ENCODE measurements at places on chromosomes 7 and 10. TPM values are rescaled to one million over a fixed set of nuclear protein-coding genes. Genes with fewer than 3 reads are reported as not detected.

DNA sequence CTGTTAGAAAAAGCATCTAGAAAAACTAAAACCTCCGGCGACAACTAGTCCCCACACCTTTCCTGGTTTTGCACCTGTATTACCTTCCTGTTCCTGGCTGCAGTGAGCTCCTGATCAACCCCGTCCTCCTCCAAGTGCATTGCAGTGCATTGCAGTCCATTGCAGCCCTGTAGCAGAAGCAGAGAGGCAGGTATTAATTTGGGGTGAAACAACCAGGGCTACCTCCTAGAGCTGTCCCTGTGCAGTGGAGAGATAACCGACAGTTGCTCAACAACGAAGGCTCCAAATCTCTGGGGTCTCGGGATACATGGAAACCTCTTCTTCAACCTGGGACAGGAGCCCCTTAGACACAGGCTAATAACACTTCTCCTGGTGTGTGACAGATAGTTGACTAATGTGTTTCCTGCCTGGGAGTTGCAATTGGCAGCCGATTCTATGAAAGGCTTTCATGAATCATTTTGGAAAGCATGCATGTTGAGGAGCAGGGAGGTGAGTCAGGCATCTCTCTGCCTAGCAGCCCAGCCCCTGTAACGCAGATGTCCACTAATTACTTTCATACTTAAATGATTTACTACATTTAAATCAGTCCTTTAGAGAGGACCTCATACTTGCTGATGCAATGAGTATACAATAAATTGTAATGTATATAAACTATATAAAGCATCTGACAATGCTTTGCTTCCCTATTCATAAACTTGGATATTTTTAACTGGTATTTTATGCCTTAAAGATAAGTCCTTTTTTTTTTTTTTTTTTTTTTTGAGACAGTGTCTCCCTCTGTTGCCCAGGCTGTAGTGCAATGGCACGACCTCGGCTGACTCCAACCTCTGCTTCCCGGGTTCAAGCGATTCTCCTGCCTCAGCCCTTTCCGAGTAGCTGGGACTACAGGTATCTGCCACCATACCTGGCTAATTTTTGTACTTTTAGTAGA is 59.0 kb downstream of the PRR15 start:
- no peak for DNase-seq

DNA sequence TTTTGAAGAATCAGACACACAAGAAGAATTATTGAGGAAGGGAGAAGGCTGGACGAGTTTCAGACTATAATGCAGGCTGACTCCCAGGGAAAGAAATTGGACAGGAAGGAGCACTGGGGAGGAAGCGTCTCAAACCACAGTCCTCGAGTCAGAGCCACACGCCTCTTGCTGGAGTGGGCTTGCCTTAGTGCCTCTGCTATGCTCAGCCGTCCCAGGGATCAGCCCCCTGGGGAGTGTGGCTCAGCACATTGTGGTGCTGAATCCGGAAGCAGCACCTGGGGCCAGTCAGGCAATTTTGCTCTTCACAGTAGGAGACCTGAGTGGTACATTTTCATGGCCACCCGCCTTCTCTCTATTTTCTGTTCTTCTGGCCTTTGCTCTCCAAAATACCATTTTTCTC is 67.4 kb upstream of the SLC35G1 start:
- DNase-seq, result no peak

GRCh38 chr10:43861966-43862751 is 213.5 kb upstream of the ZNF32 start:
- no peak for DNase-seq

CACUL1 gene
- 76.9 TPM for total RNA-seq

GPER1 gene
- 16.5 TPM for total RNA-seq

- peak; percentile 90 for DNase-seq
Observed at GRCh38 chr10:7410862-7411670, at the start of gene SFMBT2. Gene SFMBT2 (minus strand): TSS chr10:7411034. CDS start chr10:7381898, 29,136 bp downstream.

- no peak for DNase-seq
Observed at GRCh38 chr10:1366811-1367425, 310.7 kb downstream of the WDR37 start.

- DNase-seq, result no peak
Observed at GRCh38 chr7:94307399-94308048, 87.2 kb upstream of the COL1A2 start.

DNA sequence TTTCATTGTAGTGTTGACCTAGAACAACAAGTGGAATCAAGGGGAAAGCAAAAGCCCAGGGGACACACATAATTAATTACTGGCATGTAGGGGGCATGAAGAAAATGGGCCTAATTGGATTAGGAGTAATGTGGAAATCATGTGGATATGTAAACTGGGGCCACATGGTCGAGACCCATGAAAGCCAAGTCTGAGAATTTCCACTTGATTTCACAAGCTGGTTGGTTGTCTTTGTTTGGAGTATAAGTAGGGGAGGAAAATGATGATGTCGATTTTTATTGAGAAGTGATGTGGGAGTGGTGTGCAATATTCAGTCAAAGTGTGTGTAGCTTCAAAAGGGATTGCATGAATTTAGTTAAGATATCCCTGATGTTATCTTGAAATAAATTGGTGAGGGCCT is 131.8 kb downstream of the LRRC4 start:
- no peak for DNase-seq

GRCh38 chr10:3631701-3632330 is 153.2 kb downstream of the KLF6 start:
- DNase-seq, result no peak

DNA sequence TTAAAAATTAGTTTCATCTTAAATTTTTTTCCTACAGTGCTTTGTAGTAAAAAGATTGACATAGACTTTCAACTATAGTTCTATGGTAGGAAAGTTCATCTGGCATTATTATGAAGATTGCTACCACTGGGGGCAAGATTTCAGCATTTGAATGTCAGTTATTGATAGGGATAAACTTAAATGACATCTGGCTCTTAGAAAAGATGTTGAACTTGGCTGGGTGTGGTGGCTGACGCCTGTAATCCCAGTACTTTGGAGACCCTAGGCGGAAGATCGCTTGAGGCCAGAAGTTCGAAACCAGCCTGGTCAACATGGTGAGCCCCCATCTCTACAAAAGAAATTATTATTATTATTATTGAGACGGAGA is 1.4 kb upstream of the TRA2A start:
- DNase-seq, result no peak

GRCh38 chr10:62637249-62638061 is 167.1 kb upstream of the ADO start:
- DNase-seq, result peak; percentile 33

DNA sequence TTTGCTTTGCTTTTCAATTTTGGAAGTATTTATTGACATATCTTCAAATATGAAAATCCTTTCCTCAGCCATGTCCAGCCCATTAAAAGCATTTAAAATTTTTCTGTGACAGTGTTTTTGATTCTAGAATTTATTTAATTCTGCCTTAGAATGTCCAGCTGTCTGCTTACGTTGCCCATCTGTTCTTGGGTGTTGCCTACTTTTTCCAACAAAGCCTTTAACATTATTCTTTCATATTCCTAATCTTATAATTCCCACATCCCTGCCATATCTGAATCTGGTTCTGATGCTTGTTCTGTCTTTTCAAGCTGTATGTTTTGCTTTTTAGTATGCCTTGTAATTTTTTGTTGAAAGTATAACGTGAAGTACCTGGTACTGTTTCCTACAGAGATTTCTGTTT is 204.7 kb upstream of the VSTM2A start:
- no peak for DNase-seq

LEP gene
- total RNA-seq, result not detected

DNA sequence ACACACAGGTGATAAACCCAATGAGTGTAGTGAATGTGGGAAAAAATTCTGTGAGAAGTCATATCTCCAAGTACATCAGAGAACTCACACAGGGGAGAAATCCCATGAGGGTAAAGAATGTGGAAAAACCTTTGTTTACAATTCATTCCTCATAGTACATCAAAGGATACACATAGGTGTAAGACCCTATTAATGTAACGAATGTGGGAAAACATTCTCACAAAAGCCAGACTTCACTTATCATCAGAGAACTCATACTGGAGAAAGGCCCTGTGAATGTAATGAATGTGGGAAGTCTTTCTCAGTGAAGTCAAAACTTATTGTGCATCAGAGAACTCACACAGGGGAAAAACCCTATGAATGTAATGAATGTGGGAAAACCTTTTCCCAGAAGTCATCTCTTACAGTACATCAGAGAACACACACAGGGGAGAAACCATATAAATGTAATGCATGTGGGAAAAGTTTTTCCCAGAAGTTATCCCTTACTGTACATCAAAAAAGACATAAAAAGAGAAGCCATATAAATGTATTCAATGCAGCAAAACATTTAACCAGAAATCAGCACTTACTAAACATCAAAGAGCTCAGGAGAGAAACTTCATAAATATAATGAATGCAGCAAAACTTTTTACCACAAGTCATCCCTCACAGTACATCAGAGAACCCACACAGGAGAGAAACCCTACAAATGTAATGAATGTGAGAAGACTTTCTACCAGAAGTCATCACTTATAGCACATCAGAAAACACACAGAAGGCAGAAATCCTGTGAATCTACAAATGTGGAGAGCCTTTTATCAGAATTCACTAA is 49.8 kb downstream of the ZNF239 start:
- no peak for DNase-seq

GRCh38 chr10:63780101-63780500 is 258.9 kb downstream of the REEP3 start:
- DNase-seq, result no peak

DNA sequence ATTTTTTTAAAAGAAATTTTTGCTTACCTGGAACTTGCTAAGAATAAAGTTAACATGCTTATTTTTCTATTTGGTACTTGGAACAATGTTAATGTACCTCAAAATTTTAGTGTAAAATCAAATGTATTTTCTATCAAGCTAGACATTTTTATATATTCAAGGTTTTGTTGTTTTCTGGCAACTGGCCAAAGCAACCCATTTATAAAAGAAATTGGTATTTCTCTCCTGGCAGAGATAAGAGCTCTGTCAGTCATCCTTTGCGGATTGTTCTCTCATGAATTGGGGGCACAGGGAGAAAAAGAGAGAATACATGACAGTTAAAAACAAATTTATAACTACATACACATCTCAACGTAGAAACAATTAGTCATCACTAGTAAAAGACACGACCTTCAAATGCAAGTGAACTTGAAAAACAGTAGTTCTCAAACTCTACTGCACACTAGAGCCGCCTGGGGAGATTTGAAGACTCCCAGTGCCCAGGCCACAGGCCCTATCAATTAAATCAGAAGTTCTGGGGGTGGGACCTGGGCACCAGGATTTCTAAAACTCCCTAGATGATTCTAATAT is 152.4 kb upstream of the LAMB4 start:
- no peak for DNase-seq

- DNase-seq, result no peak
Observed at GRCh38 chr10:12422189-12422588, 72.8 kb downstream of the CAMK1D start.

CALML5 gene
- not detected for total RNA-seq

PPP1R9A gene
- 14.3 TPM for total RNA-seq

DNA sequence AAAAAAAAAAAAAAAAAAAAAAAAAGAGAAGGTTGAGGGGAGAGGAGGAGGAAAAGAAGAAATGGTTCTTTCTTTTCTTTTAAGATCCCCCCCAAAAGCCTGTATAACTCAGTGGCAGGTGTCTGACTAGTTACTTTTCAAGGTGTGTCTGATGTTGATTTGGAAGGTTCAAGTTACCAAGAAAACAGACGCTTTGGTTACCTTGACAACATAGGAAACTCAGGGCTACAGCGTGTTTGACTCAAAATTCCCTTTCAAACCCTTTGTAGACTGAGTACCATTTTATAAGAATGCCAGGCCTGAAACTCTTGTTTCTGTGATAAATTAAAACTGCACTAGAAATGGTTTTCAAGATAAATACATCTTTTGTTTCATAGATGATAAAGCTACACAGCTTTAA is 286.8 kb downstream of the SKIDA1 start:
- DNase-seq, result peak; percentile 44

CPVL gene
- total RNA-seq, result not detected

HELLS gene
- total RNA-seq, result 1.7 TPM

- DNase-seq, result no peak
Observed at GRCh38 chr10:75552171-75552570, 120.7 kb downstream of the LRMDA start.

- DNase-seq, result no peak
Observed at GRCh38 chr7:150520145-150520544, 5.5 kb downstream of the GIMAP7 start.

OPALIN gene
- total RNA-seq, result not detected

DNA sequence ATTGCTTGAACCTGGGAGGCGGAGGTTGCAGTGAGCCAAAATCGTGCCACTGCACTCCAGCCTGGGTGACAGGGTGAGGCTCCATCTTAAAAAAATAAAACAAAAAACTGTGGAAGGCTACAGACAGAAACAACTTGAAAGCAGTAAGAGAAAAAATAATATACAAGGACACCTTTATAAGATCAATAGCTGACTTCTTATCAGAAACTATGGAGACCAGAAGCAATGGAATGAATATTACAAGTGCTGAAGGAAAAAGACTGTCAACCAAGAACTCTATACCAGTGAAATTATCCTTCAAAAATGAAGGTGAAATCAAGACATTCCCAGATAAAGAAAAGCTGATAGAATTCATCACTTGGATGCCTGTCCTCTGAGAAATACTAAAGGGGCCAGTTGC is 49.0 kb downstream of the RBAK start:
- no peak for DNase-seq

- DNase-seq, result no peak
Observed at GRCh38 chr7:152544971-152545619, 109.3 kb upstream of the KMT2C start.

DNA sequence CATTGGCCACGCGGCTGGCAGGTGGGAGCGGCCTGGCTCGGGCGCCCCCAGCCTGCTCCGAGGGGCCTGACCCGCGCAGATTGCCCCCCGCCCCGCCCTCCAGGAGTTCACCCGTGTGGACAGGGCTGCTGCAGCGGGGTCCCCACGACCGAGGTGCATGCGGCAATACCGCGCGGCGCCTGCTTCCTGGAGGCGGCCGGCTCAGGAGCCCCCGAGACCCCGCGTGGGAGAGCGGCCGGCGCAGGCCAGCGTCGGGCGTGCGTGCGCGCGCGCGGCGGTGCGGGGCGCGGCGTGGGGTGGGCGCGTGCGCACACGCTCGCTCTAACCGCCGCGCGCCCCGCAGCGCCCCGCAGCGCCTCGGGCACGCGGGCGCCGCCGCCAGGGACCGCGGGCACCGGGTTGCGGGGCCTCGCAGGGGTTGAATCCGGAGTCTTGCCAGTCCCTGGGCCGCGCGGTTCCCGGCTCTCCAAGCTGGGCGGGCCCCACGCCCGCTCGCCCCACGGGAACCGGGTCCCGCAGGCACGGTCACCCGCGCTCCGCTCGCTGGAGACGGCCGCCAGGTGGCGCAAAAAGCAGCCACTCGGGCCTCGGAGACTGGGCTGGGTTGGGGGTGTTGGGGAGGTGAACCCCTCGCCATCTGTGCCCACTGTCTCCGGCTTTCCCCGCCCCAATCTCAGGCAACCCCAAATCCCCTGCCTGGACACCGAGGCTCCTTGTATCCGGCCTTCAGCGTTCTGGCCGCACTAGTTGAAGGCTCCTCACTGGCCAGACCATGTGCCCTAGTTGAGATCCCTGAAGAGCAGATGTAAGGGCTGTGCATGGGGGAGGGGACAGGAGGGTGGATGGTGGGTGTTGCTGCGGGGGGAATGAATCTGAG is 1.3 kb upstream of the ACHE start:
- peak; percentile 63 for DNase-seq

Data from stomach (tissue), 19 donors.